ENCODE measurements at places on chromosomes 3 and 15. TPM values are rescaled to one million over a fixed set of nuclear protein-coding genes. Genes with fewer than 3 reads are reported as not detected.
A peak's percentile ranks its signal among the peaks of the same experiment; 100 is the strongest.

TUSC7 gene
- not detected for total RNA-seq

RTP1 gene
- total RNA-seq, result 0.11 TPM

SPESP1 gene
- 3.1 TPM for total RNA-seq

GOLGA8T gene
- not detected for total RNA-seq

MESP1 gene
- 5.6 TPM for total RNA-seq

SRPRB gene
- 42.1 TPM for total RNA-seq

SMCO1 gene
- total RNA-seq, result 67.4 TPM

ANKRD34C gene
- total RNA-seq, result 1.1 TPM

- H3K27ac ChIP-seq, result peak overlapping the region; percentile 13
- H3K27me3 ChIP-seq, result no peaks in the 10 kb centered on the region
- H3K4me1 ChIP-seq, result peaks cover 37% of the 10 kb centered on the region
- DNase-seq, result peak; percentile 62
- H3K36me3 ChIP-seq, result no peaks in the 10 kb centered on the region
These were observed 63.7 kb downstream of the SLC12A8 start for GRCh38 chr3:125148836-125149235.

- H3K4me1 ChIP-seq, result peaks cover 37% of the 10 kb centered on the region
- no peak overlapping the region for H3K27ac ChIP-seq
- H3K36me3 ChIP-seq, result peaks cover 6% of the 10 kb centered on the region
These were observed 8.9 kb downstream of the XIRP1 start for GRCh38 chr3:39183211-39184080.

DNA sequence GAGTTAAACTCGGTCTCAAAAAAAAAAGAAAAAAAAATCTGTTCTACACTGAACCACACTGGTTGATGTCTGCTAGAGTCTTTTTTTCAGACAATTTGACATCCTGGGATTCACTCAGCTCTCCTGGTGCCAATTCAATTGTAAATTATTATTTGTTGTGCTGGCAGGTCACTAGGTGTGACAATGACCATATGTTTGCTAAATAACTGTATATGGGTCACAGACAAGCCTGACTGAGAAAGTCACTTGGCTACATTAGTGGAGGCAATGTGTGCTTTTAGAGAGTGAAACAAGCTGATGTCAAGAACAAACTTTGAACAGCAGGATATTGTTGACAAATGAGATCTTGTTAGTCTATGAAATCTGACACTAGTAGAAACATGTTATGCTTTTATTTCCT, 1379.1 kb downstream of the ZPLD1 start:
- no peaks in the 10 kb centered on the region for H3K27me3 ChIP-seq
- no peaks in the 10 kb centered on the region for H3K4me1 ChIP-seq
- DNase-seq, result no peak
- no peaks in the 10 kb centered on the region for H3K36me3 ChIP-seq
- H3K27ac ChIP-seq, result no peak overlapping the region
- H3K4me3 ChIP-seq, result no peak overlapping the region

- peaks cover 3% of the 10 kb centered on the region for H3K36me3 ChIP-seq
- no peak overlapping the region for H3K4me3 ChIP-seq
- H3K27me3 ChIP-seq, result no peaks in the 10 kb centered on the region
- peaks cover 11% of the 10 kb centered on the region for H3K4me1 ChIP-seq
- DNase-seq, result no peak
These were observed 37.8 kb downstream of the CFAP100 start for GRCh38 chr3:126432361-126433104.

- H3K36me3 ChIP-seq, result no peaks in the 10 kb centered on the region
- no peak for DNase-seq
These were observed 156.0 kb downstream of the PDE8A start for GRCh38 chr15:85137489-85138168.

GRCh38 chr3:48082580-48083184, 66.5 kb upstream of the MAP4 start:
- no peak overlapping the region for H3K4me3 ChIP-seq
- no peak overlapping the region for H3K27ac ChIP-seq
- H3K4me1 ChIP-seq, result peaks cover 66% of the 10 kb centered on the region

DNA sequence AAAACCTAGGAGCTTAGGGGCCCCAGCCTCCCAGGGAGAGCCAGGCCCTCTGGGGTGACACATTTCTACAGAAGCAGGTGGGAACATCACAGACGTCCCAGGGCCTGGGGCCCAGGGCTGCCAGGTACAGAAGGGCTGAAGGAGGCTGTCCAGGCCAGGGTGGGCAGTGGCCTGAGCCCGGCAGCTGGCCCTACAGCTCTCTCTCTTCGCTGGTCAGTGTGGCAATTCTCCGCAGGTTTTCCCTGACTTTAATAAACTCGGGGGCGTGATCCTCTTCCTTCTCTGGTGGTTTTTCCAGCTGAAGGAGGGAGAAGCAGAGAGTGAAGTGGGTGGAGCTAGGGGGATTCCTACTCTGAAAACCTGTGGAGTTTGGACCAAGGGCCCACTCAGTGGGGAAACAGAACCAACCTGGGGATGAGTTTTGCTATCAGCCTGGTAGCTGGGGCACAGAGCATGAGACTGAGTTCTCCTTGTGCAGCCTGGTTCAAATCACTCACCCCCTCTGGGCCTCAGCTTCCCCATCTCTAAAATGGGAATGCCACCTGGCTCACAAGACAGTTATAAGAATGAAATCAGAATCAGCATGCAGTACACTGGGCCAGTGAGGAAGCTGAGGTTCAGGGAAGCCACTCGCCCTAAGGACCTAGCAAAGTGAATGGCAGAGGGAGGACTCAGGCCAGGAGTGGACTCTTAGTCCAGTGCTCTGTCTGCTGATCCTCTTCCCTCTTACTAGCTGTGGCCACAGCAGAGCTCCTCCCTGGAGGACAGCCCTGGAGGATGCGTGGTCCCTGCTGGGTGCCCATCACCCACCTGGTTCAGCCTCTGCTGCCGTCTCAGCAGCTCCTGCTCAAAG, 10.6 kb downstream of the FAM107A start:
- H3K36me3 ChIP-seq, result peaks cover 53% of the 10 kb centered on the region
- no peak overlapping the region for H3K27ac ChIP-seq
- no peak overlapping the region for H3K4me3 ChIP-seq
- DNase-seq, result no peak
- H3K27me3 ChIP-seq, result no peaks in the 10 kb centered on the region

- H3K27ac ChIP-seq, result peak overlapping the region; percentile 93
- H3K4me3 ChIP-seq, result peak overlapping the region; percentile 80
- no peaks in the 10 kb centered on the region for H3K27me3 ChIP-seq
- H3K36me3 ChIP-seq, result no peaks in the 10 kb centered on the region
- no peak for DNase-seq
- peaks cover 7% of the 10 kb centered on the region for H3K4me1 ChIP-seq
These were observed 708 bp downstream of the SEC22A start for GRCh38 chr3:123202451-123202850.

DNA sequence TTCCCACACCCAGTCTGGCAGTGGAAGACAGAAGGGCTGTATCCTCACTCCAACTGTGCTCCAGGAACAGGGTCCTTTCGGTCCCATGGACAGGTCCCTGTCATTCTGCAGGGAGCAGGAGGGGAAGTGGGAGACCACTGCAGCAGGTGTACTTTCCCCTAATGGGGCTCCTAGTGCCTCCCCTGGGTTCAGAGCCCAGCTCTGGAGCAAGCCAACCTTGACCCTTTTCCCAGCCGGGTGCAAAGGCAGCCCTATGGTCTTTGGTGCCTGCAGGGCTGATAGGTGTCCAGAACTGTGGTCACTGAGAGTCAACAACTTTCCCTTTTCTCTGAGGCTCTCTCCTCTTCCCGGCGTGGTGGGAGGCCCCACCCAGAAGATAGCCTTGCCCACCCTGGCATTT, 26.8 kb downstream of the MAGEF1 start:
- H3K4me1 ChIP-seq, result peaks cover 28% of the 10 kb centered on the region
- DNase-seq, result no peak
- H3K27ac ChIP-seq, result no peak overlapping the region
- no peak overlapping the region for H3K4me3 ChIP-seq
- H3K36me3 ChIP-seq, result no peaks in the 10 kb centered on the region

Measured in heart right ventricle (tissue), 16 donors.